ENCODE measurements at places on chromosomes 12 and 14. TPM values are rescaled to one million over a fixed set of nuclear protein-coding genes. Genes with fewer than 3 reads are reported as not detected.
A peak's percentile ranks its signal among the peaks of the same experiment; 100 is the strongest.

DNA sequence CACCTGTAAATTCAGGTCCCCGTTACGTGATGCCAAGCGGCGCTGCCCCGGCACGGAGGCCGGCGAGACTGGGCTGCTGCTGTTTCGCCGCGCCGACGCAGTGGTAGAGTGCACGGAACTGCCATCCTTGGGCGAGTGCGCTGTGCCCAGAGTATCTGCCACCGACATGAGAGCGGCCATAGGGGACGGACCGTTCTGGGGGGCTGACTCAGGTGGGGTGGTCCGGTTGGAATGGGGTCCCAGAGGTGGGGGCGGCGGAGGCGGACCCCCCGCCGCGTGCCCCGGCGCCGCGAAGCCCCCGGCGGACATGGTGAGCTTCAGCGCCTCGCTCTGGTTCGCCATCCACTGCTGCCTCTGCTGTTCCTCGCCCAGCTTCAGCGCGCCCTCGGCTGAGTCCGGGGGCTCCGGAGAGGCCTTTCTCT is 2.8 kb downstream of the IRF2BPL start:
- peak; percentile 54 for DNase-seq

DNA sequence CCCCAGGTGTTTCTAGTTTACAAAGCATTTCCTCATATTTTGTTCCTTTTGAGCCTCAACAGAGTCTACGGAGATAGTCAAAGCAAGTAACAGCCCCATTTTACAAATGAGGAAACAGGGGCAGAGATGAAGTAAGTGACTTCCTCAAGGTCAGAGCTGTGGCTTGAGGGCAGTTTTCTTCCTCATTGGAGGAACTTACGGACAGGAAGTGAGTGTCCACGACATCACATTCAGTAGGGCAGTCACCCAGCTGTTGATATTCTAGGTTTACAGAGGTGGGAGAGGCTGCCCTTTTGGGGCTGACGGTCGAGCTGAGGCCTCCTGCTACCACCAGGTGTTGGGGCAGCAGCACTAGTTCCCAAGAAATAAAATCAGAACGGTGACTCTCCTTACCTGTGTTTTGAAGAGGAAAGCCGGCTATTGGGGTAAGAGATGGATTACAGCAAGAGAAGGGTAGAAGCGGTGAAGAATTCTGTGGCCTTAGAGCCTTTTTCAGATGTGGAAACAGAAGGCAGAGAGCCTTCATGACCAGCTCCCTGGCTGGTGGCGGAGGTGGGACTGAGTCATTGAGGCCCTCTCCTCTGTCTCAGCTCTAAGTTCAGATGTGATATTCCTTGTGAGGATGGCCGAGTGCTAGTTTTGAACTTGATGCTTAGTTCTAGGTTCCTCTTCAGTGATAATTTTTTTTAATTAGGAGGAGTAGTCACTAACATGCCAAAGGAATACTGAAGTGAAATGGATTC is 41.7 kb downstream of the SUSD6 start:
- DNase-seq = no peak

DNA sequence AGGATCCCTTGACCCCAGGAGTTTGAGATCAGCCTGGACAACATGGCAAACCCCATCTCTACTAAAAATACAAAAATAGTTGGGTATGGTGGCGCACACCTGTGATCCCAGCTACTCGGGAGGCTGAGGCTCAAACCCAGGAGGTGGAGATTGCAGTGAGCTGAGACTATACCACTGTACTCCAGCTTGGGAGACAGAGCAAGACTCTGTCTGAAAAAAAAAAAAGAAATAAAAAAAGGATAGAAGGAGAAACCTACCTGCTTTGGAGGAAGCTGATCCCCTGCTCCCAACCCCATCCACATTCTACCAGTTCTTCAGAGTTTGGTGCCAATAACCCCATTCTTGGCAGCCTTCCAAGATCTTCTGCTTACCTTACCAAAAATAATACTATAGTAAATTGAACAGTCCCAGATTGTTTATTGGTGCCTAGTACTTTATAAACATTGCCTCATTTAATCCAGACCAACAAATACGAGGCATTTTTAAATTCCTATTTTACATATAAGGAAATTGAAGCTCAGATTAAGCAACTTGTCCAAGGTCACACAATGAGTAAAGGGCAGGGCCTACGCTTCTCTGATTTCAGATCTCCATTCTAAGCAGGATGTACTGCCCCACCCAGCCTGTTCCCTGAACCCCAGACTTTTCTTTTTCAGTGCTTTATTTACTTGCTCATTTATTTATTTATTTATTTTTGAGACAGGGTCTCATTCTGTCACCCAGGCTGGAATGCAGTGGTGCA is 33.2 kb upstream of the FAM222A start:
- DNase-seq = no peak

GRCh38 chr14:84375235-84375634 is 1154.7 kb upstream of the FLRT2 start:
- DNase-seq = peak; percentile 33

Gene KRT71
- not detected for total RNA-seq

GRCh38 chr12:4450551-4451112 is 5.0 kb upstream of the FGF6 start:
- peak; percentile 76 for DNase-seq
